Adrenal gland (tissue), 19 donors: ENCODE measurements at places on chromosomes 2 and 18.

- H3K4me1 ChIP-seq: no peaks in the 10 kb centered on the region
- no peaks in the 10 kb centered on the region for H3K36me3 ChIP-seq
- no peak for DNase-seq
- H3K27me3 ChIP-seq: no peaks in the 10 kb centered on the region
- H3K4me3 ChIP-seq: no peak overlapping the region
- H3K27ac ChIP-seq: no peak overlapping the region
Measured at GRCh38 chr2:102179788-102180686, 6.8 kb upstream of the IL1RL2 start.

- H3K4me1 ChIP-seq: no peaks in the 10 kb centered on the region
- no peak overlapping the region for H3K27ac ChIP-seq
- no peak overlapping the region for H3K4me3 ChIP-seq
- no peak for DNase-seq
- H3K36me3 ChIP-seq: no peaks in the 10 kb centered on the region
- H3K27me3 ChIP-seq: no peaks in the 10 kb centered on the region
Measured at GRCh38 chr2:184577743-184578142, 20.6 kb upstream of the ZNF804A start.

GRCh38 chr2:174395969-174396630 is 570 bp downstream of the SCRN3 start:
- DNase-seq: no peak
- H3K36me3 ChIP-seq: no peaks in the 10 kb centered on the region
- H3K27ac ChIP-seq: peak overlapping the region; percentile 86

GRCh38 chr18:12803069-12803936 is 80.7 kb downstream of the PTPN2 start:
- H3K4me1 ChIP-seq: no peaks in the 10 kb centered on the region
- no peak overlapping the region for H3K4me3 ChIP-seq
- peaks cover 16% of the 10 kb centered on the region for H3K36me3 ChIP-seq
- no peak overlapping the region for H3K27ac ChIP-seq
- no peaks in the 10 kb centered on the region for H3K27me3 ChIP-seq

DNA sequence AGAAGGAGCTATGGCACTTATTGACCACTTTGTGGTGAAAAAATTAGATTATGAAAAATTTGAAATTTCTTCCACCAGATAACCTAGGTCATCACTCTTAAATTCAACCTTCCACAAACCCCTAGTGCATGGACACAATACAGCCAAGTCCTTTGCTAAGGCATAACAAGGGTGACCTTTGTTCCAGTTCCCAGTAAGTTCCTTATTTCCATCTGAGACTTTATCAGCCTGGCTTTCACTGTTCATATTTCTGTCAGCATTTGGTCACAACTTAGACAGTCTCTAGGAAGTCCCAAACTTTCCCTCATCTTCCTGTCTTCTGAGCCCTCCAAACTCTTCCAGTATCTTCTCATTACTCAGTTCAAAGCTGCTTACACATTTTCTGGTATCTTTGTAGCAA is 132.5 kb downstream of the TRABD2A start:
- H3K27me3 ChIP-seq: no peaks in the 10 kb centered on the region
- H3K27ac ChIP-seq: no peak overlapping the region
- H3K4me1 ChIP-seq: no peaks in the 10 kb centered on the region
- no peak overlapping the region for H3K4me3 ChIP-seq
- no peak for DNase-seq

DNA sequence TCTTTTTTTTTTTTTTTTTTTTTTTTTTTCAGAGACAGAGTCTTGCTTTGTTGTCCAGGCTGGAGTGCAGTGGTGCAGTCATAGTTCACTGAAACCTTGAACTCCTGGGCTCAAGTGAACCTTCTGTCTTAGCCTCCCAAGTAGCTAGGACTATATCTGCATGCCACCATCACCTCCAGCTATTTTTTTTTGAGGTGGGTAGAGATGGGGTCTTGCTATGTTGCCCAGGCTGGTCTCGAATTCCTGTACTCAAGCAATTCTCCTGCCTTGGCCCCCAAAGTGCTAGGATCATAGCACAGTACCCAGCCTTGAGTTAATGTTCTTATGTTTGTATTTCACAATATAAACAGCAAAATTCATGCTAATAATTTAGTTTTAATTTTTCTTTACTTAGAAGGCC is 62.9 kb upstream of the IGFBP2 start:
- H3K27ac ChIP-seq: no peak overlapping the region
- no peaks in the 10 kb centered on the region for H3K27me3 ChIP-seq
- DNase-seq: no peak

GRCh38 chr2:98658816-98659490 is 50.6 kb downstream of the UNC50 start:
- no peak overlapping the region for H3K27ac ChIP-seq
- H3K4me1 ChIP-seq: no peaks in the 10 kb centered on the region
- no peak for DNase-seq
- H3K27me3 ChIP-seq: no peaks in the 10 kb centered on the region

DNA sequence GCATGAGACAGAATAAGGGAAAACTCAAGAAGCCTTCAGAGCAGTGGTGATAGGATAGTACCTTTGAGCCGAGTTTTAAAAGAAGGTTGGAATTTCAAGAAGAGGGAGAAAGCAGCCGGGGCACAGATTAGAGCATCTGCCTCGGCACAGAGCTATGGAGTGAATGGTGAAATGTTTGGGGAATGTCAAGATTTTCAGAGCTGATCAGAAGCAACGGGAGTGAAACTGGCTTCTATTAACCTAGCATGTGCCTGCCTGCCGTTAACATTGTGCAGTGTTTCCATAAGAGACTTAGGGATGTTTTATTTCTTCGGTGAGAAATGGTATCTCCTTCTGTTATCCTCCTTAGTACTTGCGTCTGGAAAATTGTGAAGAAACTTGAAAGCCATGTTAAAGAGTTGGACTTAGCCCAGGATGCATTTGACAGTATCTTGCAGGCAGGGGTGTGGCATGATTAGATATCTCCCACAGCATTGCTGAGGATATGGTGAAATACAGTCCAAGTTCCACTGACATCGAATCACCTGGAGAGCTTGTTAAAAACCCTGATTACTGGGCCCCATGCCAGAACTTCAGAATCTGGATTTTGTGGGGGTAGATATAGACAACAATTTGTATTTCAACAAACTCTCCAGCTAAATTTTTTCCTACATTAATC is 96.8 kb upstream of the PPP1CB start:
- no peaks in the 10 kb centered on the region for H3K4me1 ChIP-seq
- no peaks in the 10 kb centered on the region for H3K27me3 ChIP-seq
- no peaks in the 10 kb centered on the region for H3K36me3 ChIP-seq
- H3K4me3 ChIP-seq: no peak overlapping the region
- H3K27ac ChIP-seq: no peak overlapping the region

DNA sequence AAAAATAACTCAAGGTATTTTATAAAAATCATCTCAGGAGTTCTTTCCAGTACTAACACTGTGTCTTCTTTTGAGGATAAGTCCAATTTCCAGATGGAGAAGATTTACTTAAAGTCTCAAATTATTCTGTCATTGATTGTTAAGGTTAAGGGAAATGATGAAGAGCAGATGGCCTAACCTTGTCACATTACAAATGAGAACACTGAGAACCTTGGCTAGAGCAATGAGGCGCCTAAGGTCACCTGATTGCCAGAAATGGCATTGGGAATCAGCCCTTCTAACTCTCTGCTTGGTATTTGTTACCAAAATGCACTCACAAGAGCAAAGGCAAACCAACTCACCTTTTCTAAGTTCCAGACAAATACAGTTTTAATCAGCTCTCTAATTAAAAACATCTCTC is 835.1 kb downstream of the RNF144A start:
- no peaks in the 10 kb centered on the region for H3K36me3 ChIP-seq
- no peaks in the 10 kb centered on the region for H3K4me1 ChIP-seq
- no peaks in the 10 kb centered on the region for H3K27me3 ChIP-seq
- H3K4me3 ChIP-seq: no peak overlapping the region

DNA sequence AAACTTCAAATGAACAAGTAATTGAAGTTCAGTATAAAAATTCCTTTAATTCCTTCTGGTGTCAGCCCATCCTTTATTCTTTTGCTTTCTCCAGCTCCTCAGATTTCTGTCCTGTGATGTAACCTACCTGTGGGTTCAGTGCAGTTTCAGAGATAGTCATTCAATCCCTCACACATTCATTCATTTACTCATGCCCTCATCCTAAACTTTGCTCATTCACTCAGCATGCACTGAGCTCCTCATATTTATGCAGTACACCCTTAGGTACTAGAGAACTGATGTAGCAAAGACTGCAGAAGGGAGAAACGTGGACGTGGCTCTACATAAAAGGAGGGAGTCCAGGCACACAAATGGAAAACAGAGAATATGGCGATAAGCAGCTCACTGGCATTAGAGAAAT is 45.3 kb upstream of the STAT1 start:
- H3K27ac ChIP-seq: no peak overlapping the region
- H3K4me1 ChIP-seq: no peaks in the 10 kb centered on the region
- no peaks in the 10 kb centered on the region for H3K36me3 ChIP-seq

GRCh38 chr2:150909613-150910012 is 352.1 kb downstream of the RBM43 start:
- no peak overlapping the region for H3K4me3 ChIP-seq
- no peaks in the 10 kb centered on the region for H3K4me1 ChIP-seq
- H3K27ac ChIP-seq: no peak overlapping the region
- H3K27me3 ChIP-seq: no peaks in the 10 kb centered on the region

DNA sequence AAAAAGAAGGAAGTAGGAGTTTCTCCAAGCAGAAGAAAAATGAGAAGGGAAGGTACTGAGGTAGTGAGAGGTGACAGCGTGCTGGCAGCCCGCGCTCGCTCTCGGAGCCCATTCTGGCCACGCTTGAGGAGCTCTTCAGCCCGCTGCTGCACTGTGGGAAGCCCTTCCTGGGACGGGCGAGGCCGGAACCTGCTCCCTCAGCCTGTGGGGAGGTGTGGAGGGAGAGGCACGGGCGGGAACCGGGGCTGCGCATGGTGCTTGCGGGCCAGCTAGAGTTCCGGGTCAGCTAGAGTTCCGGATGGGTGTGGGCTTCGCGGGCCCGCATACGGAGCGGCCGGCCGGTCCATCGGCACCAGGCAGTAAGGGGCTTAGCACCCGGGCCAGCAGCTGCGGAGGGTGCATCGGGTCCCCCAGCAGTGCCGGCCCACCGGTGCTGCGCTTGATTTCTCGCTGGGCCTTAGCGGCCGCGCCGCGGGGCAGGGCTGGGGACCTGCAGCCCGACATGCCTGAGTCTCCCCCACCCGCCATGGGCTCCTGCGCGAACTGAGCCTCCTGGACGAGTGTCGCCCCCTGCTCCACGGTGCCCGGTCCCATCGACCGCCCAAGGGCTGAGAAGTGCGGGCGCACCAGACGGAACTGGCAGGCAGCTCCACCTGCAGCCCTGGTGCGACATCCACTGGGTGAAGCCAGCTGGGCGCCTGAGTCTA is 11.1 kb upstream of the CYS1 start:
- H3K4me3 ChIP-seq: peak overlapping the region; percentile 45
- H3K4me1 ChIP-seq: no peaks in the 10 kb centered on the region
- peaks cover 22% of the 10 kb centered on the region for H3K27me3 ChIP-seq
- no peaks in the 10 kb centered on the region for H3K36me3 ChIP-seq
- H3K27ac ChIP-seq: no peak overlapping the region
- no peak for DNase-seq

GRCh38 chr18:12928641-12929040 is 19.2 kb upstream of the SEH1L start:
- no peaks in the 10 kb centered on the region for H3K36me3 ChIP-seq
- no peaks in the 10 kb centered on the region for H3K27me3 ChIP-seq
- H3K4me1 ChIP-seq: no peaks in the 10 kb centered on the region
- no peak overlapping the region for H3K4me3 ChIP-seq
- no peak overlapping the region for H3K27ac ChIP-seq

DNA sequence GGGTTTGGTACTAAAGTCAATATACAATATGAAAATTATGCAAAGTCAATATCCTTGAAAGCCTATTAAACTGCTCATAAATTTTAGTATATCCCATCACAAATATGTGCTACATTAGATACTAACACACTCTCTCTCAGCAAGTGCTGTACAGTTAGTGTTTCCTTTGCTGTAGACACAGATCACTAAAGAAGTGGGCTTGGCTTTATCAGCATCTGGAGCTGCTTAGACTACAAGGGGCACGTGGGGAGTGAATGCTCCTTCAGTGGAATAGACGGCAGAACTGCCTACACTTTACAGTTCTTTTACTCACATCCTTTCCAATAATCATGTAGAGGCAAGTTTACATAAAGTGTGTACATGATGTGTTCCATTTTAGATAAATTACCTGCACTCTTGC is 26.0 kb upstream of the EFEMP1 start:
- H3K27ac ChIP-seq: no peak overlapping the region
- no peak overlapping the region for H3K4me3 ChIP-seq
- no peak for DNase-seq
- H3K27me3 ChIP-seq: peaks cover 9% of the 10 kb centered on the region
- no peaks in the 10 kb centered on the region for H3K36me3 ChIP-seq

GRCh38 chr18:59300676-59301285 is 17.7 kb downstream of the CPLX4 start:
- no peaks in the 10 kb centered on the region for H3K4me1 ChIP-seq
- no peaks in the 10 kb centered on the region for H3K36me3 ChIP-seq
- no peak for DNase-seq
- peaks cover 3% of the 10 kb centered on the region for H3K27me3 ChIP-seq

GRCh38 chr2:239473211-239473805 is 72.5 kb upstream of the HDAC4 start:
- no peaks in the 10 kb centered on the region for H3K4me1 ChIP-seq
- no peak for DNase-seq
- H3K36me3 ChIP-seq: no peaks in the 10 kb centered on the region
- H3K27me3 ChIP-seq: no peaks in the 10 kb centered on the region
- H3K27ac ChIP-seq: no peak overlapping the region

DNA sequence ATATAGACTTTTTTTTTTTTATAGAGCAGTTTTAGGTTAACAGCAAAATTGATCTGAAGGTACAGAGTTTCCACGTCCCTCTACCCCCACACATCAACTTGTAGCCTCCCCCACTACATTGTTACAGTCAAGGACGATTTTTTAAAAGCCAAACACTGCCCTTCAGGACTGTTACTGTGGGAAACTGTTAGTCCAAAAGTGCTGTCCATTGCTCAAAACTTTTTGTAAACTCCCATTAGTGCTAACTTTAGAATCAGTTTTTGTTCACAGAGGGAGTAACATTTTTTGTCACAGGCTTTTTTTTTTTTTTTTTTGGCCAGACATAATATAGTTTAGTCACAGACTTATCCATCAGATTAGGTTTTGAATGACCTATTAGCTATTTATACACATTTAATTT is 24.1 kb downstream of the ELP2 start:
- H3K27me3 ChIP-seq: no peaks in the 10 kb centered on the region
- H3K4me1 ChIP-seq: no peaks in the 10 kb centered on the region
- H3K27ac ChIP-seq: no peak overlapping the region
- peaks cover 62% of the 10 kb centered on the region for H3K36me3 ChIP-seq
- DNase-seq: no peak
- no peak overlapping the region for H3K4me3 ChIP-seq

- H3K4me3 ChIP-seq: no peak overlapping the region
- H3K27me3 ChIP-seq: no peaks in the 10 kb centered on the region
- no peak overlapping the region for H3K27ac ChIP-seq
- H3K36me3 ChIP-seq: no peaks in the 10 kb centered on the region
- no peaks in the 10 kb centered on the region for H3K4me1 ChIP-seq
- no peak for DNase-seq
Measured at GRCh38 chr2:119782308-119783027, 22.7 kb downstream of the PTPN4 start.
